ENCODE measurements at places on chromosomes 12 and 14.

- DNase-seq, result no peak
Observed at GRCh38 chr14:103943673-103944072, 1.3 kb upstream of the RD3L start.

DNA sequence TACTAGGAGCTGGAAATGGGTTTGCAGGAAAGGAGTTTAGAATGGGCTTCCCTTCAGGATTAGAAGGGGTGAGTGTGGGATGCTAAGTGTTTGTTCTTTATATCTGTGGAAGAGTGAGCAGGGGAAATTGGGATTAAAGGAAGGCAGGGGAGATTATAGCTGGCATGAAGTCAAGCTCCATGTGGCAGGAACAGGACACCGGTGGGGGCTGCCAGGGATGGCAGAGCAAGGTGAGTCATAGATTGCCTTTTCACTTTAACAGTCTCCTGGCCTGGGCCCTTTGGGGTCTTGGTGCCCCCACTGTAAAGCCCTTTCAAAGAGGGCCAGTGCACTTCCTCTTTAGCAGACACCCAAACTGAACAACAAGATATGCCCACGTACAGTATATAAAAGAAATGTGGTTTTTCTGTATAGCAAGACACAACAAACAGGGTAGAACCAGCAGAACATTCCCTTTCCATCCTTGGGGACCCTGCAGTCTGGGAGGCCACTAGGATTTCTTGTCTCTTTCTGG lies 23.1 kb upstream of the FBXO21 start:
- no peak for DNase-seq

- no peak for DNase-seq
Observed at GRCh38 chr12:86744547-86745212, 488.5 kb upstream of the MGAT4C start.

DNA sequence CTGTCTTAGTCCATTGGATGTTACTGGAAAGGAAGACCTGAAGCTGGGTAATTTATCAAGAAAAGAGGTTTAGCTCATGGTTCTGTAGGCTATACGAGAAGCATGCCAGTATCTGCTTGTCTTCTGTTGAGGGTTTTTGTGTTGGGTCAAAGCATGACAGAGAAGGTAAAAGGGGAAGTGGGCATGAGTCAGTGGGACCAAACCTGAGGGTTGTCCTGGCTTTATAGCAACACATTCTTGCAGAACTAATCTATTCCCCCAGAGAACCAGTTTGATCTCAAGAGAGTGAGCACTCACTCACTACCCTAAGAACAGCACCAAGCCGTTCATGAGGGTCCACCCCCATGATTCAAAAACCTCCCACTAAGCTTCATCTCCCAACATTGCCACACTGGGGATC lies 19.0 kb upstream of the KRAS start:
- DNase-seq, result no peak

DNA sequence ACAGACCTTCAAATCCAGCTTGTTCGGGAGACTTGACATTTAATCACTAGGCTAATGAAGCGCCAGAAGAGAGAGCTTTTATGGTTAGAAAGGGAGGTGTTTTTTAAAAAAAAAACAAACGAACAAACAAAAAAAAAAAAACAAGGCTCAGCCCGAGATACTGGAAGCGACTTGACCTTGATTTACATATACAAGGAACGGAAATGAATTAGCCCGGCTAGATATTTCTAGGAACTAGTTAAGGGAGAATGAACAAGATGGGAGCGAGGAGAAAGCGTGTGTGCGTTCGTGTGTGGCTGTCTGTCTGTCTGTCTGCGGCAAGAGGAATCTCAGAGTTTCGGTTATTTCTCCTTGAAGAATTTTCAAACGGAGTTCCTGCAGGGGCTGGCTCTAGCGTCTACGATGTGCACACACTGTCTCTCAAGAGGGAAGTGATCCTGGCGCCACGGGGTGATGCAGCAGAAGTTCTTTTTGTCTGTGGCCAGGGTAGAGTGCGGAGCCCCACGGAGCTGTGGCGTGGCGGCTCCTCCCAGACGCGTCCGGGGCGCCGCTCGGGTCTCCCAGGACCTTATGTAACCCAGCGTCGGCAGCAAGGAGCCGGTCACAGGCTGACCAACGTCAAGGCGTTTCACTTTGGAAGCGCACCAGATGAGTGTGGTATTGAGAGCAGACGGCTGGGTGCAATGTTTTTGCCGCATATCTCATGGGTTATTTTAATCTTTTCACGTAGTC lies 18.8 kb downstream of the SOCS2 start:
- DNase-seq, result peak; percentile 86

DNA sequence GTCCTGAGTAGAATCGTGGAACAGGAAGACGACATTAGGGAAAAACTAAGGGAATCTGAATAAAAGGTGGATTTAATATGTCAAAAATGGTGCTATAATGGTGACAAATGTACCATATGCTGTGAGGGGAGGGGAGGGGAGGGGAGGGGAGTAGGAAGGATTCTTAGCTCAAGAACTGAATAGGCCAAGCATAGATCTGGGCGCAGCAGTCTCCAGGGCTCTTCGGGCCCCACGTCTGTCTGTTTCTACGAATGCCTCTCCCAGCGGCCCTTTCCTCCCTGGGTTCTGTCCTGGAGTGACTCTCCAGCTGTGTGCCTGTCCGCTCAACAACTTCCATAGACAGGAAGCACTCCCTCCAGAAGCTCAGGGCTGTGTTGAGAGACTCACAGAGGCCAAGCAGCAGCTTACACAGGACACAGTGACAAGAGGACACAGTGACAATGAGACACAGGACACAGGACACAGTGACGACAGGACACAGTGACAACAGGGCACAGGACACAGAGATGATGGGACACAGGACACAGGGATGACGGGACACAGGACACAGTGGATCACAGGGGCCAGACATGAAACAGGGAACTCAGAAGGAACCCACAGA lies 42.4 kb upstream of the PPP2R5C start:
- peak; percentile 20 for DNase-seq

GRCh38 chr12:11133816-11134215 lies 628 bp downstream of the TAS2R30 start:
- DNase-seq, result no peak

DNA sequence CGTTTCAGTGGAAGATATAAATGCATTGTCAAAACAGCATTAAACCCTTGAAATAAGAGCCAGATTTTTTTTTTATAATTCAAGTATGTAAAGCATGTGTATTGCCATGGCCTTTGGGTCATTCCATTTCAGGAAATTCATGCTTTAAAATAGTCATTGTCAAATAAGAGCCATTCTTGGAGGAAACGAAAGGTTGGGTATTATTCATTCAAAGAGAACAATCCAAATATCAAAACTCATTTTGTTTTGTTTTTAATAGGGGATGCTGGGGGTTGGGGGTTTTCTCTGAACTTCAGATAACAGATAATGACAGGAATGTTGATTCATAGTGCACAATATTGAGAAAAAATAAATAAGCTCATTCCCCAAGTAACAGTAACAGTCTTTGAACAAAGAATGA lies 174.4 kb upstream of the NUDT4 start:
- DNase-seq, result no peak

- no peak for DNase-seq
Observed at GRCh38 chr12:23816394-23816851, 133.0 kb downstream of the SOX5 start.

- DNase-seq, result no peak
Observed at GRCh38 chr12:119578112-119578511, 15.5 kb upstream of the TMEM233 start.

DNA sequence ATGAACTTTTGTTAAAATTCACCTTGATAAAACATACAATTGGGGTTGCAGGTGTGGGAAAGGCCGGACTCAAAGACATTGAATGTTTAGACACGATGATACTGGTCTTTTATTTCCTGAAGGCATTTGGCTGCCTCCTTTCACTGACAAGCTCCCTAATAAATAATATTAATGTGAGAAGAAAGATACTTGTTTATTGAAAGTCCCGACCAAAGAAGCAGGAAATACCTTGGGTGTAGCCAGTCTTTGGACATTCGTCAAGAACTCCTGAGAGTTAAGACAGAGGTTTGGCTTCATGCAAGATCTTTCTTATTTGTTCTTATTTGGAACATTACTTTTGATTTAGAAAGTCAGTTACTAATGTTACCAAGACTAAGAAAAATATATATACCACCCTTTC lies 1133.8 kb upstream of the SEL1L start:
- DNase-seq, result no peak

DNA sequence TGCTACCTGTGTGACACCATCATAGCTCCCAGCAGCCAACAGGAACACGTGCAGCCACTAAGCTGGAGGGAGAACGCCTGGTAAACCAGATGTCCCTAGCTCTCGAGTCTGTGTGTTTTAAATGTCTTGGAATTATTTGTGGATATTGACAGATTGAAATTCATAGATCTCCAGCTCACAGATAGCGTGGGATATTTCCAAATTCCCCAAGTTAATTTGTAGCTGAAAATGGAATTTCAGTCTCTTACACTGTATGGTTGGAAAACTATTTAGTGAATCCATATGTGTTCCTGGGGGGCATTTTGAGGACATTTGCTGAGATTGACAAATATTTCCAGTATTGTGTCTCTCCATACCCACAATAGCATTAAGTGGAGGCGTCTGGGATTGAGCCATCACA lies 618.6 kb upstream of the TMEM132C start:
- DNase-seq, result no peak

- DNase-seq, result no peak
Observed at GRCh38 chr12:6770600-6770999, 1.7 kb upstream of the LAG3 start.

DNA sequence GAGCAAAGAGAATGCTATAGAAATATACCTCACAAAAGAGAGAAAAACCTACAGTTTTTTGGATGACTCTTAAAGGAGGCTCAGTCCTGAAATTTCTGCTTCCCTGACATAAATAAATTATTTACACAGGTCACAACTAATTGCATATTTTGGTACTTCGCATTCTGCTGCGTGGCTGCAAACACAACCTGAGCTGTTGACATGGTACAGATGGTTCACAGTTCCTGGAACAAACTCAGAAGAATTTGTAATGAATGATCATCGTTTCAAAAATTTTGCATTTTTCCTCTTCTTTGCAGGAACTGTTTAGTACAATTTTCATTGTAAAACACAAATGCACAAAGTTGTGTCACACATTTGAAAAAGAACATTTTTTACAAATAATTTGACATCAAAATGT lies 313.7 kb upstream of the SYT1 start:
- no peak for DNase-seq

DNA sequence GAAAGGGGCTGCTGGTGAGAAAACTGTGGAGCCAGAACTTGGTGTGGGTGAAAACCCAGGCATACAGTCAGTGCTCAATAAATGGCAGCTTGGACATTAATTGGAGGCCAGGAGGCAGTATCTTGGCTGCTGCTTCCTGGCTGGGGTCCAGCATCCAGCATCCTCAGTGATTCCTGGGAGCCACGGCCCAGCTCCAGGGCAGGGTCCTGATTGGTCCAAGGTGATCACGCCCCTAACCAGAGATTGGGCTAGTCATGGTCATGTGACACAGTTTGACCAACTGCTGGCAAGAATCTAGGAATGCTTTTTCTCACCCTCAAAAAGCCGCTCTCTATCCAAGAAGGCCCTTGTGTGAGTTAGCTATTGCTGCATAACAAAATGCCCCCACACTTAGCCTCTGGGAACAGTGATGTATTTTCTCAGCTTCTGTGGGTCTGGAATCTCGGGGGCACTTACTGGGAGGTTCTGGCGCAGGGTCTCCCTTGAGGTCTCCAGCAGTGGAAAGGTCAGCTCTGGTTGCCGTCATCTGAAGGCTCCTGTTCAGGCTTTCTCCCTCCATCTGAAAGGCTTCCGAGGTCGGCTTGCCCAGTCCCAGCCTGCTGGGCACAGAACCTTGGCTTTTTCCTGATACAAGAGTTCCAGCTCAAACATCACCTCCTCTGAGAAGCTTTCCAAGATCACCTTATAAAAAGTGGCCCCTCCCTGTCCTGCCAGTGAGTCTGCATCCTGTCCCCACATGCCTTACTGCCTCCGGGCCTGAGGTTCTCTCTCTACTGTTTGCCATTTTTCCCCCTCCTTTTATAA lies 119.2 kb upstream of the NCOR2 start:
- no peak for DNase-seq

- DNase-seq, result no peak
Observed at GRCh38 chr12:37547611-37548010, 769.0 kb upstream of the ALG10B start.

GRCh38 chr14:89283327-89284060 lies 133.5 kb downstream of the FOXN3 start:
- no peak for DNase-seq

DNA sequence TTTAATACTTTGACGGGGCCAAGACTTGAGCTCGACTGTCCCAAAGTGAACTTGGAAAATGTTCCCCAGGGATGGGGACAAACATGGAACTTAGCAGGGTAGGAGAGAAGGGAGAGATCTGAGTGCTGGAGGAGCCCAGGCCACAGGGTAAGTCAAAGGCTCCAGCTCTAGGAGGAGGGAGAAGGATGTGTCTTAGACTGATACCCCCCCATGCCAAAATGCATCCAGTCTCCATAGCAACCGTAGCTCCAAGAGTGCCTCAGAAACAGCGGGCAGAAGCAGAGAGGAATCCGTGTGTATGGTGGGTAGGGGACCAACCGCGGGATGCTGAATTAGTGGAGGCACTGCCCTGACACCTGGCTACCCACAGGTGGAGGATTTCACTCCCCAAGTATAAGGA lies 845 bp upstream of the AGAP2 start:
- DNase-seq, result no peak

DNA sequence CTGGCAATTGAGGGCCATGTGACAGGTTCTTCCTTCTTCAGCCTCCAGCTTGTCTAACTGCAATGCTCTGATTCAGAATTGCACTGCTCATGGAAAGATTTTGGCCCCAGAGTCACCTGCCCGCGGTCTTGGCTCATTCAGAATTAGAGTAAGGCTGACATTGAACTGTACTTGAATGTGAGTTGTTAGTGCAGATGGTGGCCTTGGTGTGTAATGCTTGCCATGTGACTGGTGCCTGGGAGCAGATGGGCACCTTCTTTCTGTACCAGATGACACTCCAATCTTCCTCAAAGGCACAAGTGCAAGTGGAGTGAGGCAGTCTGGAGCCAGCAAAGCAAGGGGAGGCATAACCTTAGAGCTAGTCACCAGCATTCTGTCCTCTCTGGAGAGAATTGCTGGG lies 36.5 kb upstream of the ANO4 start:
- no peak for DNase-seq

DNA sequence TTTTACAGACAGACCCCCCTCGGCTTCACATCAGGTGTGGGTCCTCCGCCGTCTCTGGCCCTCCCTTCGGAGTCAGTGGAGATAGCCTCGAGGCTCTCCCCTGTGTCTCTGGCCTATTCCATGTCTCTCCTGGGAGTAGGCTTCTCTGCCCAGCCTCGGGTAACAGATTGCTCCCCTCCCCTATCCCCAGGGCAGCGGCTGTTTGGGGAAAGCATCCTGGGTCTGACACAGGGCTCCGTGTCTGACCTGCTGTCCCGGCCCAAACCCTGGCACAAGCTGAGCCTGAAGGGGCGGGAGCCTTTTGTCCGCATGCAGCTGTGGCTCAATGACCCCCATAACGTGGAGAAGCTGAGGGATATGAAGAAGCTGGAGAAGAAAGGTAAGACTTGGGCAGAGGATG lies 30.8 kb downstream of the PHETA1 start:
- no peak for DNase-seq

- DNase-seq, result no peak
Observed at GRCh38 chr14:104072586-104072985, 12.9 kb upstream of the ASPG start.

Measured in lung (tissue), 17 donors.